ENCODE measurements at places on chromosomes 6 and 20. TPM values are rescaled to one million over a fixed set of nuclear protein-coding genes. Genes with fewer than 3 reads are reported as not detected.

- no peak for DNase-seq
Observed at GRCh38 chr6:106466211-106466610, 105.7 kb downstream of the CRYBG1 start.

The MYL9 gene
- total RNA-seq: 2.0 TPM

DNA sequence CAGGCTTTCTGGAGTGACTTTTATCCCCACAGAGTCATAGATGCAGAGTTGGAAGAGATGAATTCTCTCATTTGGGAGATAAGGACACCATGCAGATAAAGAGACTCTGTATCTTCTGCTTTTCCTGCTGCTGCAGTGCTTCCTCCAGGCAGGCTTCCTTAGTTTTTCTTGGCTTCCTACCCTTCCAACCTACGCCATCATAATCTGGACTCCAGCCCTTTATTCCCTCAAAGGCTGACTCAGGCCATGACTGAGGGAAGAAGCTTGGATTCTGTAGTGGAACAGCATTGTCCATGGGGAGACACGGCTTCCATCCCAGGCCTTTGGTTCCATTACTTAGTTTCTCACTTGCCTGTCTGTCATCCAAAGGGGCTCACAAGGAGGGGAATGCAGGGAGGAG, 6.5 kb upstream of the RNF24 start:
- DNase-seq: no peak

The CRISP3 gene
- not detected for total RNA-seq

The TAGAP gene
- total RNA-seq: not detected

The DCDC2 gene
- not detected for total RNA-seq

DNA sequence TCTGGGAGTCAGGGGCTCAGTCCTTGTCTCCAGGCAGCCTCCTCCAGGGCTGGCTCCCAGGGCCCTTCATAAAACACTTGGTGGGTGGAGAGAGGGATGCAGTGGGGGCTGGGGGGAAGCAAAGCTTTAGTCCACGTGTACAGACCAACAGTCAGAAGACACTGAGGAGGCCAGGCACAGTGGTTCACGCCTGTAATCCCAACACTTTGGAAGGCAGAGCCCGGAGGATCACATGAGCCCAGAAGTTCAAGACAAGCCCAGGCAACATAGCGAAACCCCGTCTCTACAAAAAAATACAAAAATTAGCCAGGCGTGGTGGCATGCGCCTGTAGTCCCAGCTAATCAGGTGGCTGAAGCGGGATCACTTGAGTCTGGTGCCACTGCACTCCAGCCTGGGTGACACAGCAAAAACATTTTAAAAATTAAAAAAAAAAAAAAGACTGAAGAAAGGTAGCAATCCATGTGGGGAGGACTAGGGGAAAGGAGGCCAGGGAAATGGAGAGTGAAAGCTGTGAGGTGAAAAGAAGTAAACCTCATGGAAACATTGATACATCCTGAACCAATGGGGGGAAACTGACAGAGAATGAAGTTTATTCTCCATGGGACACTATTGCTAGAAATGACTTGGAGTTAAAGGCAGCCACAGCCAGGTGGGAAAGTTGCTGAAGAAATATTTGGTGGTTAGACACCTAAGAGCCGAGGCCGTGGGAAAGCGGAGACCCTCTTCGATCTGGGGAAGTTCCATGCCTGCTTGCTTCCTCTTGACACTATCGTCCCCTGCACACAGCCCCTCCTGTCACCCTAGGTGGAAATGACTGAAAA, 35.4 kb downstream of the PIM1 start:
- DNase-seq: no peak

DNA sequence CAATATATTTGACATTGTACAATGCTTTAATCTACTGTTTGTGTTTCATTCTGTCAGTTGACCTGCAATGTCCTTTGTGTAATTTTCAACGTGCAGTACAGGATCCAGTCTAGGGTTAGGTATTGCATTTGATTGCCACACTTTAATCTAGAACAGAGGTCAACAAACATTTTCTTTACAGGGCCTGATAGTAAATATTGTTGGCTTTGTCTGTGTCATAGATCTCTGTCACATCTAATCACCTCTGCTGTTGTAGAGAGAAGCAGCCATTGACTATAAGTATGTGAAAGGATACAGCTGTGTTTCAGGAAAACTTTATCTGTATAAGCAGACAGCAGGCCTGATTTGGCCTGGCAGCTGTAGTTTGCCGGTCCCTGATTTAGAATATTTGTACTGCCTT, 39.3 kb downstream of the ATRN start:
- DNase-seq: no peak

The WFDC13 gene
- total RNA-seq: not detected

DNA sequence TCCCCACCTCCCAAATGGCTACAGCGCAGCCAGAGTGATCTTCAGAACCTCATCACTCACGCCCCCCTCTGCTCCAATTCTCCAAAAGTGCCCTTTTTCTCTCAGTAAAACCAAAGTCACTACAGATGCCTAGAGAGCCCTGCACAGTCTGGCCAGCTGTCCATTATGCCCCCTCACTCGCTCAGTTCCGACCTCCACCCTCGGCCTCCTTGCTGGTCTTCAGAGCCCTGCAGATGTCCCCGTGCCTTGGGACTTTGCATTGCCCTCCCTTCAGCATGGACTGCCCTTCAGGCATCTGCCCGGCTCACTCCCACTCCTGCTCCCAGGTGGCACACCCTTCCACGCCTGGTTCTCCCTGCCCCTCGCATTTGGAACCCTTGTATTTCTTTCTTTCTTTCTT, 1.1 kb upstream of the RAET1E start:
- no peak for DNase-seq

GRCh38 chr6:43907789-43908472, 137.9 kb downstream of the VEGFA start:
- peak; percentile 34 for DNase-seq

The ABT1 gene
- total RNA-seq: 15.9 TPM

GRCh38 chr6:14499309-14499708, 381.7 kb downstream of the CD83 start:
- DNase-seq: no peak

The HLA-F gene
- 1.9 TPM for total RNA-seq

GRCh38 chr6:114194362-114195026, 148.3 kb downstream of the HS3ST5 start:
- DNase-seq: no peak

Data from glutamatergic neuron (in vitro differentiated cells).